ENCODE measurements at places on chromosomes 2 and 18. TPM values are rescaled to one million over a fixed set of nuclear protein-coding genes. Genes with fewer than 3 reads are reported as not detected.

The DSG1 gene
- 0.16 TPM for total RNA-seq

The PDE1A gene
- 42.1 TPM for total RNA-seq

The SIX3 gene
- not detected for total RNA-seq

GRCh38 chr2:53785366-53785765 lies 1.4 kb downstream of the ASB3 start:
- no peak for DNase-seq

- no peak for DNase-seq
Observed at GRCh38 chr2:28463893-28464292, 32.0 kb upstream of the PLB1 start.

DNA sequence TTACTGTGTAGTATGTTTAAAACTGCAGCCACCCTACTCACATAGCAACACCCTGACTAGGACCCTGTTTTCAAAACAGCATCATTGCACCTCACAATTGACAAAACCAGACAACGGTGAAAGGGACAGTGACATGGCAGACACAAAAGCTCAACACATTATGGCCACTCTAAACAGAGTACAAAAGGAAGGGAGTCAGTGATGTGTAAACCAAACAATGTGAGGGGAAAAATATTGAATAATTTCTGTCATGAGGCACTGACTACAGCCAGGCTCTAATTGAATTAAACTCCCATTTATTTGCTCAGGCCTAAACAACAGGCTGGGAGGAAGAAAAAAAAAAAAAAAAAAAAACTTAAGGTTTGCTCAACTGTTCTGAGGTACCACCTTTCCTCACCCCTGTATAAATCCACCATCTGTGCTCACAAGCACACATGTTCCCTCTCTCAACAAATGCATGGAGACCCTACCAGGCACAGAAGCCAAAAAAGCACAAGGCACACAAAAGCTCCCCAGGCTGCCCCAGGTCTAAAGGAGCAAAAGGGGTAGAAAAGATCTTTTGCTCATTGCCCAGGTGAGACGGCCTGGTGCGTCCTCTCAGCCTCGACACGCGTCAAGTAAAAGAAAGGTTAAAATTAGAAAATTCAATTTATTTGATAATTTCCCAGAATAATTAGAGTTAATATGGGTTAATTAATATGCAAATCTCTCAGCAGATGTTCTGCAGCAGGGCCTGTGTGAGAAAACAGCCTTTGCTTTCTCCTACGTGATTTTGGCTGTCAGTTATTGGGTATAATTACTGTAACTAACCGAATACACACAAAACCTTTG lies 80.9 kb downstream of the ZEB2 start:
- DNase-seq: no peak

The SCN9A gene
- total RNA-seq: 121 TPM

The SGPP2 gene
- 1.2 TPM for total RNA-seq

The ARHGAP28 gene
- 21.2 TPM for total RNA-seq

GRCh38 chr2:216920143-216920876 lies 60.4 kb upstream of the TNP1 start:
- no peak for DNase-seq

DNA sequence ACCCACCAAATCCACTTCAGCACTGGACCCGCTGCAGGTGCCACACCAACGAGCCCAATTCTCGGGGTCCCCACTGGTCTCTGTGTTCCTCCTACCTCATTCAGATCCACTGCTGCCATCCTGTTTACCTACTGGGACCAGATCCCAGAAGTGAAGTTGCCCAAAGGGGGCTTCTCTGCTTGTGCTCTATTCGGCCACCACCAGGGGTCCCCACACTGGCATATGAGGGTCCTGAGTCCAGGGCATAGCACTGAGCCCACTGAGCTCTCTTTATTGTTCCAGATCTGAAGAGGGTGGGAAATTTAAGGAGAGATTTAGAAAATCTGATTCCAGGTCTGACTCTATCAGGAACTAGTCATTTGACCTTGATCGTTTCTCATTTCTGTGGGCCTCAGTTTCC lies 2.4 kb downstream of the GPR45 start:
- DNase-seq: no peak
